Stimulated activated CD4-positive, alpha-beta T cell treated with anti-CD3 and anti-CD28 coated beads, Interleukin-12 subunit alpha, Interleukin-12 subunit beta, amount 100 ng/mL, for 4 hours (primary cell): ENCODE measurements at places on chromosomes 7 and 10.

DNA sequence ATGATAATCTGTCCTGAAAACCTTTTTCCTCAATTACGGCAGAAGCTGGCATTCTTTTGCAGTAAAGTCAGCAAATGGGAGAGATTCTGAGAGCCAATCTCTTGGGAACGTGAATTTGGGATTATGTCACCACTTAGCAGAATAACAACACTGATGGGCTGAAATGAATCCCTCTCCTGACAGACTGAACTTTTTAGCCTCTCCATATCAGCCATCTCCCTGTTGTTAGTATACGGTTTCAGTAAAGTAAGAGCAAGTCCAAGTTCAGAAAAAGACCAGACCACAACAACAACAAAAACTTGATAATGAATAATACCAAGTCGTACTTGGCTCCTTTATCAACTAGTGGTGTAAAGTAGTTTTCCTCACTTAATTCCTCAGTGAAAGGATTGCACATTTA, 1048.8 kb downstream of the GATA3 start:
- no peak for DNase-seq

DNA sequence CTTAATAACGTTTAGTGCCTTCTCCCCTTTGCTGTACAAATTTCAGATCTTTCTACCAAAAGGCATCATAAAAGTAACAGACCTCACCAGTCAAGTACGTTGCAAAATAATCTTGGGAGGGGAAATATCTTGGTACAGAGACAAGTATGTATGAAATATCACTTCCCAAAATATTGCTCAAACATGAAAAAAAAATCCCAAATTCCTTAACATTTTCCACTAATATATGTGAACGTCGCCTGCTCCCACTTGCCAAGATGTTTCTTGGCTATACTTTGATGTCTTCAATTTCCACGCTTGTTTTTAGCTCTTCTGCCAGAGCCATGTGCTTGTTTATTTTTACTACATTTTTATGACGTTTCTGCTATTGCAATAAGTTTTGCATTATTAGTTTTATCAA, 223.5 kb downstream of the PLXNA4 start:
- DNase-seq: no peak

GRCh38 chr7:26318921-26319320, 27.3 kb downstream of the SNX10 start:
- no peak for DNase-seq

GRCh38 chr10:28971255-28971654, 293.9 kb downstream of the BAMBI start:
- no peak for DNase-seq

GRCh38 chr10:18738835-18739234, 79.6 kb downstream of the ARL5B start:
- DNase-seq: no peak

GRCh38 chr7:150879345-150879744, 27.0 kb downstream of the AOC1 start:
- DNase-seq: no peak

DNA sequence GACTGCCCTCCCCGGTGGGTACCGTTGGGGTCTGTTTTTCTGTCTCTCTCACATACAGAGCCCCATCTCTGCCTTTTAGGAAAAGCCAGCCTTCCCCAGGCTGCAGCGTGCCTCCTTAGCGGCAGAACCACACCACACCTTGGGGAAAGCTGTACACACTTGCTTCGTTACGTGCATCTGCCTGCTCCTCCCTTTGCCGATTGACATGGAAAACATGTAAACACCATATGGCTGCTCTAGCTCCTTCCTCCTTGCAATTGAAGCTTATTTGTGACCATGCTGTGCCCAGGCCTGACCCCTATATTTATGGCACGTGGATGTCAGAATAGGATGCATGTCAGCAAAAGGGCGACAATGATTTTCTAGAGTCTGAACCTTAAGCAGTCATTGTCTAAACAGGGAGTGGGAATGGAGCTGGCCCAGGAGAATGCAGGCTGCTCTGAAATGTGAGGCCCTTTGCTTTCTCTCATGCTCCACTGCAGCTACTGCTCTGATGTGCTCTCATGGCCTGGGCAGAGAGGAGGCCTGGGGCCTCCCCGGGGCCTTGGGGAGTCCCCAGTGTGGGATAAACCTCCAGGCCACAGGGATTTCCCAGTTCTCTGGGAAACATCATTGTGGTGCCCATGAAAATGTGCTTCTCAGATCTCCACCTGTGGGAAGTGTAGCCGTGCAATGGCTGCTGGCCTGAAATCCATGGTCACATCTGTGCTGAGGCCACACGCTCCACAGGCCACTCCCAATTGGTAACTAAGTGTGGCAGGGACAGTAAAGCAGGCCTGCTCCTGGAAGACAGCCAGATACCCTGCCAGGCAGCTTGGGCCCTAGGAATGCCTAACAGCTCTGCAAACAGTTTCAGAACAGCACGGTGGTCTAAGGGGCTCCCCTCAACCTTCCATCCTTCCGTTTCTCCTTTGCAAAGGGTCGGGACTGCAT, 18.6 kb downstream of the PDE6C start:
- DNase-seq: no peak

- no peak for DNase-seq
These were observed 574.9 kb downstream of the GLRX3 start for GRCh38 chr10:130711072-130711471.

GRCh38 chr10:121598263-121599249, at the start of gene FGFR2:
FGFR2 (minus strand) TSS chr10:121598444; CDS start chr10:121593817, 4,627 bp downstream.
- DNase-seq: no peak

- DNase-seq: no peak
These were observed 114.1 kb downstream of the BMS1 start for GRCh38 chr10:42896735-42897134.
